ENCODE measurements at places on chromosomes 1 and 21. TPM values are rescaled to one million over a fixed set of nuclear protein-coding genes. Genes with fewer than 3 reads are reported as not detected.

Gene FCRL2
- 0.17 TPM for total RNA-seq

Gene HAO2
- not detected for total RNA-seq

Gene TMEM82
- total RNA-seq: not detected

GRCh38 chr1:59418363-59419144 lies 121.7 kb downstream of the FGGY start:
- DNase-seq: no peak

DNA sequence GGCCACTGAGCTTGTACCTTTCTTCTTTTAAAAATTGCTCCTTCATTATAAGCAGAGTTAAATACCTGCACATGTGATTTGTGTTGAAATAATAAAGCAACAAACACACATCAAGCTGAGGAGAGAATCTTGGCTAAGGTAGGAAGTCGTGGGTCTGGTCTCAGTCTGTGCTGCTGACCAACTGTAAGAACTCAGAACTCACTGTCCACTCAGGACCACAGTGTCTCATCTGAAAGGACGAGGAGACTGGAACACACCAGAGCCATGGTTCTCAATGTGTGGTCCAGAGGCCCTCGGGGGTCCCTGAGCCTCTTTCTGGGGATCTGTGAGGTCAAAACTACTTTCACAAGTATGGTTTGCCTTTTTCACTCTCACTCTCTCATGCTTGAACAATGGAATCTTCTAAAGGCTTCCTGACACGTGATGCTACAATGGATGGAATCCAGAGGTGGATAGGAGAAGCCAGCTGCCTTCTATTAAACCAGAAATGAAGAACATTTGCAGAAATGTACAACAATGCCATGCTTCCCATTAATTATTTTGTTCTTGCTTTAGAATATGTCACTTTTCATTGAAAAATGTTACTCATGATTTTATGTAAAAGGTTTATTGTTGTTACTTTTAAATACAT lies 17.3 kb upstream of the ETS2 start:
- no peak for DNase-seq

DNA sequence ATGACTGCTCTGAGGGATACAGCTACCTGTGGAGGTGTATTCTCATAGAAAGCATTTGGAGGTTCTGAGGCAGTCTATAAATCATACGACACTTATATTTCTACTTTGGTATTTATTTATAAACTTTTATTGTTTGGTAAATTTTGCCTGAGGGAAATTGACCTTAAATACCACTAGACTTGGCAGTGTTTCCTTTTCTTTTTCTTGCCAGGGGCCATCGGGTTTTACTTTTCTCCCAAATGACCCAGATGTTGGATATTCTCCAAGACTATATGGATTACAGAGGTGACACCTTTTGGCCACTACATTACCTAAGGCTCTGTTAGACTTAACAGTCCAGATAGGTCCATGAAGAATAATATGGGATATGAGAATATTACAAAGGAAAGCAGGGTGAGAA lies 28.2 kb downstream of the CHD1L start:
- DNase-seq: no peak

DNA sequence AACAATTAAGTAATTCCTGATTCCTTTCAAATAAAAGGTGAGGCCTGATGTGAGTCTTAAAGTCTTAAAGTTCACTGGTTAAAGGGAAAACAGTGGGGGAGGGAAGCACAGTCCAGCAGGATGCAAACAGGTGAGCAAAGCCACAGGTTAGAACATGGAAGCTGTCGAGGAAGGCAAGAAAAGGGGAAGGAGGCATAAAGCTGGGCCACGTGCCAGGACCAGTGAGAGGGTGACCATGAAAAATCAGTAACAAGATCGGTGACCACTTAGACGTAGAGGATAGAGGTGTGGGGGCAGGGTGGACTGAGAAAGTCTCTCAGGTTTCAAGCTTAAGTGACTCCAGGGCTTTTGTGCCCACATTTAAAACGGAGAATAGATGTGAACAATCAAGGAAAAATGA lies 231.3 kb downstream of the SETD4 start:
- DNase-seq: no peak

DNA sequence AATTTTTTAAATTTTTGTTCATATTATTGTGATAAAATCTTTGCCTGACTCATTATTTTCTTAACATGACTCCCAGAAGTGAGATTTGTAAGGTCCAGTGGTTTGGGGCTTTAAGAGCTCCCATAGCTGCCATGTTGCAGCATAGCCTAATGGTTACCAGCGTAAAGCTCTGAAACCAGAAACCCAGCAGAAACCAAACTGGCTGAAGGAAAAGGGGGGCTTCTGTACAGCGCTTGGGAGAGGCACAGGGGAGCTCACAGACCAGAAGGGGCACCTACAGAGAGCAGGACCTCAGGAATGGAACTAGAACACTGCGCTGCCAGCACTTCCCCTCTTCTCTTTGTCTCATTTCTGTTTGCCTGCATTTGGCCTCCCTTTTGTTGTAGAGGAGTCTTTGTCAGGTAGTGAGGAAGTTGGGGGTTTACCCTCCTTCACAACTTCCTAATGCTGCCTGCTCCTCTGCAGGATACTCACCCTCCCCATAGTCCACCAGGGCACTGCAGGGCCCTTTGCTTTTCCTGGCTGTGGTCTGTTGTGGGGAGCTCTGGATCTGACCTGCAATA lies 2.6 kb upstream of the PYCR2 start:
- no peak for DNase-seq

Data from CD4-positive, CD25-positive, alpha-beta regulatory T cell (primary cell).